ENCODE measurements at places on chromosomes 4 and X.

DNA sequence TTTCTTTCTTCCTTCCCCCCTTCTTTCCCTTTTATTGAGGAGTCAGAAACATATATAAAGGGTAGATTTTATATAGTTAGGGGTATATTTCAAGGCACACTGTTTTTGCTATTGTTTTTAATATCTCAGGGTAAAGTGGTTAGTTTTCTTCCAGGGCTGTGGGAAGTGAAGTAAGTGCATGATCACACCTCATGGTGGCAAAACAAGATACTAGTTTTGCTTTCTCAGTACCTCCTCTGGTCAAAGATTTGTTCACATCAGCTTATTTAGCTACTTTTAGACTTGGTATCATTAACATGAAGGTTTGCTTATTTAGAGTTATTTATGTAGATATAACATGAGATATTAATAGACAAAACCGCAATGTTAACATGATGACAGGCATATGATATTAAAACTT is 21.8 kb downstream of the ADAM29 start:
- no peak for DNase-seq

- no peak for DNase-seq
Measured at GRCh38 chr4:183670251-183670650, 11.2 kb downstream of the TRAPPC11 start.

DNA sequence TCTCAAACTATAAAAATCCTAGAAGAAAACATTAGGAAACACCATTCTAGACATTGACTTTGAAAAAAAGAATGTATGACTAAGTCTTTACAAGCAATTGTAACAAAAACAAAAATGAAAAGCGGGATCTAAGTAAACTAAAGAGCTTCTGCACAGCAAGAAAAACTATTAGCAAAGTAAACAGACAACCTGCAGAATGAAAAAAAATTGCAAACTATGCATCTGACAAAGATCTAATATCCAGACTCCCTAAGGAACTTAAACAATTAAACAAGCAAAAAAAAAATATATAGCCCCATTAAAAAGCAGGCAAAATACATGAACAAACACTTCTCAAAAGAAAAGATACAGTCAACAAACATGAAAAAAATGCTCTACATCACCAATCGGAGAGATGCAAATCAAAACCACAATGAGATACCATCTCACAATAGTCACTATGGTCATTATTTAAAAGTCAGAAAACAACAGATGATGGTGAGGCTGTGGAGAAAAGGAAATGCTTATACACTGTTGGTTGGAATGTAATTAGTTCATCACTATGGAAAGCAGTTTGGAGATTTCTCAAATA is 168.1 kb downstream of the EPHA5 start:
- no peak for DNase-seq

- no peak for DNase-seq
Measured at GRCh38 chrX:38249965-38250364, 29.3 kb upstream of the SRPX start.

DNA sequence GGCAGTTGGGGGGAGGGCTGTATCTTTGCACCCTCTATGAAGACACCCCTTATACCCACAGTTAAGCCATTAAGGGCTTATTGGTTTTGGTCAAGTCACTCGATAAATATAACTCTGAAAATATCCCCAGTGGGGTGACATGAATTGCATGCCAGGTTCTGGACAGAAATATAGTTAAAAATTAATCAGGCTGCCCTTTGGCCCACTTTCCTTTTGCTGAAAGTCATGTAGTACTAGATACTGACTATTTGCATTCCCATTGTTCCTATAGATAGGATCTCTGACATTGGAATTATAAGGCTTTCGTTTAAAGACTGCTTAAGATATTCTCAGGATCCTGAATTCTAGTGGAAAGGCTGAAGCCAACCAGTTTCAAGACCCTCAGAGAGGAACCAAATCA is 43.5 kb upstream of the LAMP2 start:
- peak; percentile 26 for DNase-seq

- no peak for DNase-seq
Measured at GRCh38 chr4:129144755-129145206, 48.8 kb downstream of the C4orf33 start.

- DNase-seq = no peak
Measured at GRCh38 chr4:107719207-107719921, 670 bp downstream of the PAPSS1 start.

- DNase-seq = no peak
Measured at GRCh38 chr4:21366312-21366711, 582.3 kb downstream of the KCNIP4 start.

All from colonic mucosa (tissue), 4 donors.